Osteoblast (primary cell): ENCODE measurements at places on chromosomes 13 and 19. TPM values are rescaled to one million over a fixed set of nuclear protein-coding genes. Genes with fewer than 3 reads are reported as not detected.

GRCh38 chr19:48819366-48819816 lies 8.6 kb upstream of the BCAT2 start:
- H3K4me1 ChIP-seq, result peaks cover 9% of the 10 kb centered on the region
- no peak overlapping the region for H3K4me3 ChIP-seq
- H3K27ac ChIP-seq, result no peak overlapping the region
- no peaks in the 10 kb centered on the region for H3K36me3 ChIP-seq
- DNase-seq, result no peak

GRCh38 chr13:33870046-33870668 lies 52.2 kb downstream of the RFC3 start:
- DNase-seq, result no peak
- H3K27me3 ChIP-seq, result no peaks in the 10 kb centered on the region
- H3K36me3 ChIP-seq, result no peaks in the 10 kb centered on the region
- no peaks in the 10 kb centered on the region for H3K4me1 ChIP-seq
- no peak overlapping the region for H3K27ac ChIP-seq
- no peak overlapping the region for H3K4me3 ChIP-seq

- H3K4me3 ChIP-seq, result no peak overlapping the region
- H3K4me1 ChIP-seq, result no peaks in the 10 kb centered on the region
- peak; percentile 36 for DNase-seq
- no peaks in the 10 kb centered on the region for H3K36me3 ChIP-seq
- H3K27ac ChIP-seq, result no peak overlapping the region
These were observed 7.0 kb upstream of the SEMA6B start for GRCh38 chr19:4566402-4567051.

GRCh38 chr13:104872153-104872552 lies 1663.3 kb downstream of the EFNB2 start:
- no peak for DNase-seq
- H3K4me3 ChIP-seq, result no peak overlapping the region
- no peaks in the 10 kb centered on the region for H3K36me3 ChIP-seq
- H3K4me1 ChIP-seq, result no peaks in the 10 kb centered on the region

- no peak overlapping the region for H3K27ac ChIP-seq
- no peaks in the 10 kb centered on the region for H3K27me3 ChIP-seq
- H3K4me3 ChIP-seq, result no peak overlapping the region
- H3K36me3 ChIP-seq, result no peaks in the 10 kb centered on the region
- no peaks in the 10 kb centered on the region for H3K4me1 ChIP-seq
These were observed 18.6 kb upstream of the ZNF266 start for GRCh38 chr19:9453953-9454352.

DNA sequence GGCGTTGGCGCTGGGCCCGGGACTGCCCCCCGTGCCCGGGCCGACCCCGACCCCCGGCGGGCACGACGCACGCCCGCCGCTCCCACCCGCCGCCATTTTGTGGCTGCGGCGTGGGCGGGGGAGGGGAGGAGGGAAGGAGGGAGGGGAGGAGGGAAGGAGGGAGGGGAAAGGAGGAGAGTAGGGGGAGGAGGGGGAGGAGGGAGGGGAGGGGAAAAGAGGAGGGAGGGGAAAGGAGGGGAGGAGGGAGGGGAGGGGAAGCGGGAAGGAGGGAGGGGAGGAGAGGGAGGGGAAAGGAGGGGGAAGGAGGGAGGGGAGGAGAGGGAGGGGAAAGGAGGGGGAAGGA lies at the start of gene BTBD2:
Gene BTBD2, minus strand, starts transcription at position 107 of the 343 bp plus-strand sequence. Its CDS starts 11 bp downstream, at position 96.
- DNase-seq, result no peak
- H3K4me3 ChIP-seq, result peak within 1 kb of the TSS; percentile 73
- no peaks in the 10 kb centered on the region for H3K27me3 ChIP-seq
- H3K36me3 ChIP-seq, result no peaks in the 10 kb centered on the region
- H3K27ac ChIP-seq, result no peak within 1 kb of the TSS

- no peaks in the 10 kb centered on the region for H3K36me3 ChIP-seq
- no peak for DNase-seq
- H3K4me1 ChIP-seq, result no peaks in the 10 kb centered on the region
These were observed 26.5 kb downstream of the ENOX1 start for GRCh38 chr13:43760257-43760656.

DNA sequence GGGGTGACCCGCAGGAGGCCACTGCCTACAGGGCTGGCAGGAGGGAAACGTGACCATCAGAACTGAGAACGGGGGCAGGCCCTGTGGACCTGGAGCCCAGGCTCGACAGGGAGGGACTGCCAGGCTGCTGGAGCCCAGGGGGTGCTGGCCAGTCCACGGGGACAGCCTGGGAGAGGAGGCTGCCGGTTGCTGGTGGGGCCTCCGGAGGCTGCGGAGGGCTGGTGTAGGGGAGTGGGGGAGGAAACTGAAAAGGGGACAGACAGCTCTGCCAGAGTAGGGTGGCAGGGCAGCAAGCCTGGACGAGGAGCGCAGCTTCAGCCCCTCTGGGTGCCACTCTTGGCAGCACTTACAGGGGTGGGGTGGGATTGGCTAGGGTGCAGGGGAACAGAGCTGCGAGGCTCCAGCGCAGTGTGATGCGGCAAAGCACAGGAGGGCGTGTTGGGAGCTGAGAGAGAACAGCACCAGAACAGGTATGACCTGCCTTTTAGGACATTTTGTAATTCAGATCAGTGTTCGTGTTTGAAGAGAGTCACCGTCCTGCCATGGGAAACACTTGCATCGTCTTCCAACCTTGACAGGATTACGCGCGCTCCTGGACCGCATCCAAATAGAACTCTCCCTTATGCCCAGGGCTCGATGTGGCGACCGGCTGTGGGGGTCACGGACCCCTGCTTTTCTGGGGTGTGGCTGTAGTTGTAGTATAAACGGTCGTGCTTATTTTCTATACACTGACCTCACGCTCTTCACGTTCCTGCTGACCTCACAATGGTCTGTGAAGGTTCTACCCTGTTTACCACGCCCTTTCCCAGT lies 19.9 kb upstream of the ARHGEF7 start:
- no peak overlapping the region for H3K4me3 ChIP-seq
- H3K36me3 ChIP-seq, result no peaks in the 10 kb centered on the region
- DNase-seq, result no peak
- H3K4me1 ChIP-seq, result no peaks in the 10 kb centered on the region

CLDN10 gene
- not detected in 2 replicates for total RNA-seq

- no peak overlapping the region for H3K27ac ChIP-seq
- H3K4me1 ChIP-seq, result peaks cover 7% of the 10 kb centered on the region
- no peak overlapping the region for H3K4me3 ChIP-seq
- peak; percentile 93 for DNase-seq
- H3K27me3 ChIP-seq, result no peaks in the 10 kb centered on the region
- H3K36me3 ChIP-seq, result peaks cover 39% of the 10 kb centered on the region
These were observed 10.6 kb downstream of the DCAF15 start for GRCh38 chr19:13962699-13963602.

DNA sequence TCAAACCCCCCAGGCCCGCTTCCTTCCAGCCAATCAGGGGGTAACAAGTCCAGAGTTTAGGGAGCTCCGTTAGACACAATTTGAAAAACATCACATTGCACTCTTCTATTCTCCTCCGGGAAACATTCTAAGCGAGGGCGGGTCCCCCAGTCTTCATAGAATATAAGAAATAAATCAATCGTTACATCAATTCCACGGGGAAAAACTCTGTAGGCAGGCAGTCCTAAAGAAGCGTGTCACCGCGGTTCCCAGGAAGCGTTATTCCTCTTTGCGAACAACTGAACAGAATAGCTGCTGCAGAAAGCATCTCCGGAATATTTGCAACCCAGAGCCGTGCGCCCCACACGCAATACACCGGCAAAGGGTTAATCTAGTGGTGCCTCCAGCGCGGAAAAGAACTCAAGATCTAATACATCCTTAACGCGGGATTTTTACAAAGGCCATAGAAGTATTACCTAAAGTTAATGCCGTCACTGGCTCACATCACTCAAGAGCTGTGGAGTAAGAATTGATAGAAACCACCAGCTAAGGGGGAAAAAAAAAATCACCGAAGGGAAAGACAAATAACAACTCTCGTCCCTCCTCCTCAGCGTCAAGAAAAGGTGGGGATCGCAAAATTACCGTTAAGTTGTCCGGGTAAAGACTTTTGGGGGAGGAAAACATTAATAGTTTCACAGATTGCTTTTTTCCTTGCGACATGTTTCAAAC lies 65.1 kb downstream of the KCNRG start:
- H3K4me1 ChIP-seq, result peaks cover 37% of the 10 kb centered on the region
- H3K27ac ChIP-seq, result peak overlapping the region; percentile 89
- peak; percentile 36 for DNase-seq
- H3K36me3 ChIP-seq, result no peaks in the 10 kb centered on the region
- H3K27me3 ChIP-seq, result no peaks in the 10 kb centered on the region
- H3K4me3 ChIP-seq, result peak overlapping the region; percentile 85

DNA sequence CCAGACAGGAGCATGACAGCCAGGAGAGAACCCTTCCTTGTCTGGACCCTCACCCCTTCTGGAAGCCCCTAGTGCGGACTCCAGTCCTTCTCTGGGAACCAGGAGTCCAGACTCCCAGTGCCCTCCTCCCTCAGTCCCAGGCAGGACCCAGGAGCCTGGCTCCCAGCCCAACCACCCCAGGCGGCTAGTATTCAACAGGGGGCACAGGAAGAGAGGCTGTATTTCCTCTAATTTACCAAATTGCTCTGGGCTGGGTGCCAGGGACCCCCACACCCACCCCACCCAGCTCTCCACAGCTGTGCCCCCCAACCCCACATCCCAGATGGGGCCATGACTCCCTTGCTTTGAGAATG lies 3.3 kb downstream of the GRIN2D start:
- no peaks in the 10 kb centered on the region for H3K36me3 ChIP-seq
- H3K27ac ChIP-seq, result no peak overlapping the region
- H3K4me1 ChIP-seq, result peaks cover 5% of the 10 kb centered on the region
- DNase-seq, result peak; percentile 80
- no peak overlapping the region for H3K4me3 ChIP-seq

MCEMP1 gene
- not detected in 2 replicates for total RNA-seq

- no peaks in the 10 kb centered on the region for H3K36me3 ChIP-seq
- peak overlapping the region; percentile 39 for H3K4me3 ChIP-seq
- no peak overlapping the region for H3K27ac ChIP-seq
- H3K27me3 ChIP-seq, result peaks cover 10% of the 10 kb centered on the region
- peaks cover 4% of the 10 kb centered on the region for H3K4me1 ChIP-seq
These were observed 651 bp downstream of the GAPDHS start for GRCh38 chr19:35533822-35534392.

TNFSF13B gene
- total RNA-seq, result 2.2 and 4.7 TPM in 2 replicates

TSC22D1 gene
- 159 and 173 TPM in 2 replicates for total RNA-seq

- DNase-seq, result no peak
- no peaks in the 10 kb centered on the region for H3K4me1 ChIP-seq
- H3K27me3 ChIP-seq, result peaks cover 59% of the 10 kb centered on the region
- no peak overlapping the region for H3K4me3 ChIP-seq
- H3K36me3 ChIP-seq, result no peaks in the 10 kb centered on the region
These were observed 17.7 kb downstream of the ONECUT3 start for GRCh38 chr19:1770866-1771576.

GRK1 gene
- not detected in 2 replicates for total RNA-seq

- peaks cover 10% of the 10 kb centered on the region for H3K4me1 ChIP-seq
- no peaks in the 10 kb centered on the region for H3K36me3 ChIP-seq
- no peak for DNase-seq
- no peaks in the 10 kb centered on the region for H3K27me3 ChIP-seq
- H3K27ac ChIP-seq, result no peak overlapping the region
These were observed 26.5 kb downstream of the GPR18 start for GRCh38 chr13:99231721-99232120.

FBXO27 gene
- total RNA-seq, result 4.7 and 5.0 TPM in 2 replicates

DNA sequence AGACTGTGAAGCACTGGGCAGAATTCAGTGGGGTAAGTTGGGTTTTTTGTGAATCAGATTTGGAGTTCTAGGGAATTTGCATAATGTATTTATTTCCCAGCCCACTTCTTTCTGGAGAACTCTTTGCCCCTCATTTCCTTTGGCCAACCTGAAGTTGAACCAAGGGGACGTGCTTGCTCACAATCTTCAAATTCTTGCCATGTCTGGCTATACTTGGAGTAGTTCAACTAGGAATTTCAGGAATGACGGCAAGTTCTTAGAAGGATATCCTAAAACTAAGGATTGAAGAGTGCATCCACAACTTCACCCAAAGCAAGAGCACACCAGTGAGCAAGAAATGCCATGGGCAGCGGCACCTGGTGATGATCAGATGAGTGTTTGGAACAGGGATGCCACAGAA lies 88.5 kb downstream of the TEX26 start:
- H3K27me3 ChIP-seq, result peaks cover 24% of the 10 kb centered on the region
- DNase-seq, result no peak
- H3K27ac ChIP-seq, result no peak overlapping the region

DNA sequence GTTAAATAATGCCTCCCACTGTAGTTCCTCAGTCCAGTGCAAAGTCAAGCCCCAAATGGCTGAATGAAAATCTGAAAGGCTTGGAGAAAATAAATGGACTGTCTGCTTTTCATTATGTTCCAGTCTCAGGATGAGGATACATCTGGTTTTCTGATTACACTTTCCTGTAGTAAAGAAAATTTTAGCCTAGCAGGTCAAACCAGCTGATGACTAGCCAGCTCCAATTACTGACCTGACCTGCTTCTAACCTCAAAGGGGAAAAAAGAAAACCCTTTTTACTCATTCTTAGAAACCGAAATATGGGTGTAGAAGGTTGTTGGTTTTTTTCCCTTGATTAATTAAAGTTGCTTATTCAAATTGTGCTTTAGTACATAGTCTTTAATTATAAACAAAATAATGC lies 418.4 kb downstream of the EFNB2 start:
- H3K36me3 ChIP-seq, result no peaks in the 10 kb centered on the region
- no peak for DNase-seq
- no peak overlapping the region for H3K4me3 ChIP-seq

PKN1 gene
- total RNA-seq, result 138 and 167 TPM in 2 replicates

DNA sequence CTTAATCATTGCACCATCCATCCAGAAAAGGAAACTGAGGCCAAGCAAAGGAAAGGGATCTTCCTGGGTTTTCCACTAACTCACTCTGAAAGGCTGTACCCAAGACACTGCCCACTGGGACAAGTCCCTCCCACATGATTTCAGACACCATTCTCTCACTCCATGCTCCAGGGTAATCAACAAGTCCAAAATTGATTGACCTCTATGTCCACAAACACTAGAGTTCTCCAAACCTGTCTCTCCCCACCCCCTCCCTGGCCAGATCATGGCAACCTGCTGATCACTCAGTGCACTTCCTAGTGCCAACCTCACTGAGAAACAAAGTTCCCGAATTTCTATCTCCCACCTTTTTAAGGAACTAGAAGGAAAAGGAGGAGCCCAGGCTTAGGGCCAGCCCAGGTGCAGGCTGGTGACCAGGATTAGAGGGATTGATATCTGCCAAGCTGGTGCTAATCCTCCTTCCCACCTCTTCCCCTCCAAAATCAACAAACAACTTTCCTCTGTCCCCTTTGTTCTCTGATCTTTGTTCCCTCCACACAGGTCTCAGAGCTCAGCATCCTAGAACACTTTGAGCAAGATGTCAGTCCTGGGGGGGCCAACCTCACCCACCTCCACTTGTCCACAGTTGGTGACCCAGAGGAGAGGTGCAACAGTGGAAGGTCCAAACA lies 2.4 kb upstream of the CYP2A13 start:
- H3K27ac ChIP-seq, result no peak overlapping the region
- DNase-seq, result no peak
- no peaks in the 10 kb centered on the region for H3K27me3 ChIP-seq
- H3K36me3 ChIP-seq, result no peaks in the 10 kb centered on the region
- no peak overlapping the region for H3K4me3 ChIP-seq
- H3K4me1 ChIP-seq, result no peaks in the 10 kb centered on the region

GRCh38 chr13:88459331-88459730 lies 788.2 kb downstream of the SLITRK5 start:
- H3K27ac ChIP-seq, result no peak overlapping the region
- no peak for DNase-seq
- H3K36me3 ChIP-seq, result no peaks in the 10 kb centered on the region

ZIC5 gene
- total RNA-seq, result not detected in 2 replicates

CLDND2 gene
- not detected in 2 replicates for total RNA-seq
